Motor neuron (in vitro differentiated cells): ENCODE measurements at places on chromosomes 5 and 9. TPM values are rescaled to one million over a fixed set of nuclear protein-coding genes. Genes with fewer than 3 reads are reported as not detected.

DNA sequence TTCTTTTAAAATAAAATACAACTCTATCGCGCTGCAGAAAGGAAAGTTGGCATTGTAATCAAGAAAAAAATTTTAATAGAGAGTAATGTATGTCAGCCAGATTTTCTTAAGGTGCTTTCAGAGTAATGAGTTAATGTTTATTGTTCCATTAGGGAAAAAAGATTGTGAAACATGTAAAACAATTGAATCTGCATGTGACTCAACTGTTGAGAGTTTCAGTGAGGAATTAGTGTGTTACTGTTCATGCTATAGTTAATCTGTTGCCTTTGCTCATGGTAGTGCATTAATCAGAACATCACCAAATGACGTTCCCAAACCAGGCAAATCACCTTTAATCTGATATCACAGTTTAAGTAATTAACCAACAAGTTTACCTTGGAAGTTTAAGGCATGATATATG is 600.5 kb downstream of the NR2F1-AS1 start:
- ATAC-seq = no peak

- peak; percentile 69 for ATAC-seq
These were observed 130.9 kb downstream of the CCDC192 start for GRCh38 chr5:127834094-127834531.

DNA sequence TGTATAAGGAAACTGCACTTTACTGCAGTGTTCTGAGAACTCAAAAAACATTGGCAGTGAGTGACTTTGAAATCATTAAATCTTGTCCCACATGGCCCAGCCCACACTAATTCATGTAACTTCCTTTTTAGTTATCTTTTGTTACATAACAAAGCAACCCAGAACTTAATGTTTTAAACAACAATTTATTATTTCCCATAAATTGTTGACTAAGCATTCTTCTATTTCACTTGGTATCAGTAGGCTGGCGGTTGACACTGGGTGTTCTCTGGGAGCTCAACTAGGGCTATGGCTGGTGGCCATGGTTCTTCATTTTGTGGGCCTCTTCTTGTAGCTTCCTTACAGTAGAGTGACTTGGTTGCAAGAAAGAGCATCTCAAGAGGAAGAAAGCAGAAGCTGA is 278.4 kb downstream of the RASEF start:
- ATAC-seq = no peak

DNA sequence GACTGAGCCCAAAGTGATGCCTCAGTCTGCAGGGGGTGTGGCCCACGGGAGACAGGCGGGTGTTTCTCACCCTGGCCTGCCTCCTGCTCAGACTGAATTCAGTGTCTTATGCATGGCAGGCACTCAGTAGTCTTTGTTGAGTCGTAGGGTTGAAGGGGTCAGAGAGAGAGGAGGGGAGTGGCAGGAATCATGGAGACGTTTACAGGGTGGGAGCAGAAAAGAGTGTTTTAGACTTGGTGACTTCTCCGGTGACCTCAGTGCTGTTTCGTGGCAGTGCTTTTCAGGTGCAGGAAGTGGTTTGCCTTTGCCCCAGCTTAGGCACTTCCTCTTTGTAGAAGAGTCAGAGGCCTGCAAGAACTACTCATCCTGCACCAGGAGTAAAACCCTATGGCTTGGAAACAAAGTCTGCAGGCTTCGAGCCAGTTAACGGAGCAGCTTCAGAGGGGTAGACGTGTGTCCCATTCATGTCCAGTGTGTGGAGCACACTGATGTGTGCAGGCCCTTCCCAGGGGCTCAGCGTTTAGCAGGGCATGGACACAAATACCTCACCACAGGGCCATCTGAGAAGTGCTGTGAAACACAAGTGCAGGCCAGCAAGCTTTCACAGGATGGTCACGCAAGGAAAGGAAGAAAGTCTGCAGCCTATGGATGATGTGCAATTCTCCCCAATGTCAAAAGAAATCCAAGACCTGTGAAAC is 24.5 kb upstream of the SEMA4D start:
- ATAC-seq = peak; percentile 64

- ATAC-seq = no peak
These were observed 70.6 kb downstream of the SMARCA2 start for GRCh38 chr9:2085716-2086115.

DNA sequence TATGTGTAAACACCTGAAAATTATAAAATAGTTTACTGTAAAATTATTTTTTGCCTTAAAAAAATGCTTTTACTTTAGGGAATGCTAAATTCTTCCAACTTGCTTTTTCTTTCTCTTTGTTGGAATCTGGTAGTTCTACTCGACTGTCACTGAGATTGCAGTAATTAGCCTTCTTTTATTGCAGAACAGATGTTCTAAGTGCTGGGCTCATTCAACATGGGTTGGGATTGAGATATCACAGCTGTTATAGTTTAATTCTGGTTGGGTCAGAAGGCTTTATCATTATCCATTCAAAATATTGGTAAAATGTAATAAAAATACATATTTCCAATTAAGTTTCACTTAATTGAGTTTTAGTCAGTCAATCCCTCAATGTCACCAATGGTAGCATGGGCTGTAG is 686.7 kb downstream of the CDH18 start:
- ATAC-seq = no peak

GRCh38 chr5:73899055-73899454 is 273.1 kb downstream of the ARHGEF28 start:
- ATAC-seq = peak; percentile 94

DNA sequence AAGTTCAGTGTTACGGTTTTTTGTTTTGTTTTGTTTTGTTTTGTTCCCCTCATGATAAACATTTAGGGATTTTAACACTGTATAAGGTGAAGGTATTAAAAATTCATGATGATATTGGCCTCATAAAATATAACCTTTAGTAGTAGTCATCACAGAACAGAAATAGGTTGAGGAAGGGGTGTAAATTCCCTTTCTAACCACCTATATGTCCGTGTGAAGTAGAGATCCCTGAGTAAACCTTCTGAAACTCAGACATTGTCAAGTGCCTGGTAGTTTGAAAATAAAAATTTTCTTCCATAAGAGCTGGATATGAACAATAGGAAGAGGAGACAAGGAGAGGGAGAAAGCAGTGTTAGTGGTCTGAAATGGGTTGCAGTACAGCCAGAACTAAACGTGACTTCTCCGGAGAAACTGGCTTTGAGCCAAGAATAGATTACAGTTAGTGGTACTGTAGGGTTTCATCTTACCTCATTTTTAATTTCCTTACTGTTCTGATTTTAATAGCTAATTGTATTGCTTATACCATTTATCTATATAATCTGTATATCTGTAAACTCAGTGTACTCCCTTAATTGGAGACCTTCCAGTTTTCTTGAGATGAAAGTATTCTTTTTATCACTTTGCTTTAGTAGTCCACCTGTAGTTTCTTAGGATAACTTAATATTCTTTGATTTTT is 18.3 kb downstream of the UGCG start:
- no peak for ATAC-seq

PCDHB7 gene
- 0.49 and 1.8 TPM in 2 replicates for total RNA-seq

CWC27 gene
- 26.3 and 26.7 TPM in 2 replicates for total RNA-seq

ROR2 gene
- total RNA-seq = 21.0 and 26.3 TPM in 2 replicates

MCIDAS gene
- total RNA-seq = 0.20 TPM in 1 of 2 replicates, not detected in the other

IL17B gene
- not detected in 2 replicates for total RNA-seq

LPCAT1 gene
- 38.3 and 41.2 TPM in 2 replicates for total RNA-seq

OR1N1 gene
- 0.23 TPM in 1 of 2 replicates, not detected in the other for total RNA-seq

RETREG1 gene
- total RNA-seq = 54.2 and 62.9 TPM in 2 replicates

STKLD1 gene
- total RNA-seq = 2.9 and 5.2 TPM in 2 replicates

NUDT12 gene
- total RNA-seq = 18.7 and 21.1 TPM in 2 replicates

LVRN gene
- total RNA-seq = 0.62 TPM in 1 of 2 replicates, not detected in the other
